NCI-H748 treated with DMSO at 0.1 percent for 48 hours (cell line): ENCODE measurements at places on chromosomes 1 and 21.

GRCh38 chr1:155226910-155227260, 18.4 kb downstream of the MTX1 start:
- DNase-seq, result peak; percentile 88

DNA sequence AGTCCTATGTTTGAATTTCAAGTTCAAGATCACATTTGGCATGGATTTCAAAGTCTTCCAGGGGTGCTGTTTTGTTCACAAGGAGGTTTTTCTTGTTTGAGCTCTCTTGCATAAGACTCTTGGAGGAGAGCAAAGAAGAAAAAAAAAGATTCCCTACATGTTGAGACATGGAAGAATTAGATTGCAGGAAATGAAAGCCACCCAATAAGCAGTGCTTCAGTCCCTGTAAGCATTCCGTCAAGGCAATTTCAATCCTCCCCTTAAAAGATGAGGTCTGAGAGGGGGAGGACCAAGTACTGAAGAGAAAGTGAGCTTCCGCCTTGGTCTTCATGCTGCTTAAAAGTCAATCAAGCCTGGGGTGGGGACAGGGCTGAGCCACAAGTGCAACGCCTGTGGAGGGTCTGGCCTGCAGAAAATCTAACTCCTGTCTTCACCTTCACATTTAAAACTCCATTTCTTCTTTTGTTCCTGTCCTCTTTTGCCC, 50.2 kb downstream of the LPAR3 start:
- no peak for DNase-seq

DNA sequence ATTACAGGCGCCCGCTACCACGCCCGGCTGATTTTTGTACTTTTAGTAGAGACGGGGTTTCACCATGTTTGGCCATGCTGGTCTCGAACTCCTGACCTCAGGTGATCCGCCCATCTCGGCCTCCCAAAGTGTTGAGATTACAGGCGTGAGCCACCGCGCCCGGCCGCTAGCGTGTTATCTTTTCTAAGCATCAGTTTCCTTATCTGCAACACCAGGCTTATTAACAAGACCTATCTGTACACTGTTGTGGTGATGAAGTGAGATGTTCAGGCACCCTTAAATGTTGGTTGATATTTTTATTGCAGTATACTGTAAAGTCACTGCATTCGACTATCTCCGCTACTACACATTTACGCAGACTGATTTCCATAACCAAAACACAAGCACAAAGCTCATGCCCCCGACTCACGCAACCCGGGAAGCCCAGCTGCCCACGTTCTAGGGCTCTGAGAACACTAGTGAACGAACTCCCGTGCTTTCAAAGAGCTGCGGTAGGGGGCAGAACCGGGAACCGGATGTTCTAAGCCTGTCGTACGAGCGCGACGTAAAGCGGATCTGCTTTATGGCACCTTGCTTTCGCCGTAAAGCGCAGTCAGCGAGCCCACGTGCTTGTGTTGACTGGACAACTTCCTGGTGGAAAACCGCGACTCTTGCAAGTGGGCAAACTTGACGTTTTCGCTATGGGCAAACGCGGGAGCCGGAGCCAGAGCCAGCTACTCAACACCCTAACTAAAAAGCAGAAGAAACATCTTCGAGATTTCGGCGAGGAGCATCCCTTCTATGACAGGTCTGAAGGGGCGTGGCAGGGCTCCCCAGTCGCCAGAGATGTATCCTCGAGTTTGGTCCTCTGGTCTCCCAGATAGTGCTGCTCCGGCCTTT, at the start of gene UTP25:
Gene UTP25, plus strand, starts transcription at position 589 of the 879 bp plus-strand sequence. Its CDS starts 92 bp downstream, at position 681.
- DNase-seq, result peak; percentile 73

- DNase-seq, result no peak
These were observed 137.8 kb downstream of the LIPI start for GRCh38 chr21:14072761-14073535.

GRCh38 chr1:171366816-171367215, 52.8 kb downstream of the FMO4 start:
- no peak for DNase-seq

DNA sequence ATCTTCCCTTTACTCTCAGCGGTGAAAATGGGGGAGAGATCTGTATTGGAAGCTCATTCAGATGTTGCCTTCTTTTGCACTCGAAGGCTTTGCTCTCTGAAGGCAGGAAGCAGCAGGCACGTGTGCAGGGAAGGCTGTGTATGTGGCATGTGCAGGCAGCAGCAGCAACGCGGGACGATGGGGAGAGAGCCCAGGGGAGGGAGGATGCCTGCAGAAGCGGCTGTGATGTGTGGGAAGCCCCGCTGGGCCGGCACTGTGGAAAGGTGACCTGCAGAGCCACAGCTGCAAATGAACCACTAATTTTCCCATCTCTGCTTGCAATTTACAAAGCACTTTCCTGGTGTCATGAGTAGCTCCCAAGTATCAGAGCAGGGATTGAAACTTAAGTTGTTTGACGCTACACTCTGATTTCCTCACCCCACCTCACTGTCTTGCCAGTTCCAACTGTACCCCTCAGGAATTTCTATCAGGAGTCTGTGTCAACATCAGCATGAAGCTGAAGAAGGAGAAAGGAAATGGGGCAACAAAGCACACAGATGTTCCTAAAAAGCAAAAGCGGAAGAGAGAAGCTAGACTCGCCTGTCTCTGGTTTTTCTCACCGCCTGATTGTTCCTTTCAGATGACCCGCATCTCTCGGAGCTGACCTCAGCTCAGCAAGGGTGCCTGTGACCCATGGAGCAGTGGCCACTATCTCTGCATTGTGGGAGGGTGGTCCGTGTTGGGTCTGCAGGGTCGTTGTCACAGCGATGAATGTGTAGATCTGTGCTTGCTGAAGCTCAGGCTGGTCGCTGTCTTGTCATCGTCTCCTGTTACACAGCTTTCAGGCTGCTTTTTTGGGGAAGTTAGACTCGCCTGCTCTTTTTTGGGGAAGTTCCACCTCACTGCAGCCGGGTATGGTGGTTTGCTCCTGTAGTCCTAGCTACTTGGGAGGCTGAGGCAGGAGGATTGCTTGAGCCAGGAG, 156.1 kb downstream of the KIF26B start:
- no peak for DNase-seq

DNA sequence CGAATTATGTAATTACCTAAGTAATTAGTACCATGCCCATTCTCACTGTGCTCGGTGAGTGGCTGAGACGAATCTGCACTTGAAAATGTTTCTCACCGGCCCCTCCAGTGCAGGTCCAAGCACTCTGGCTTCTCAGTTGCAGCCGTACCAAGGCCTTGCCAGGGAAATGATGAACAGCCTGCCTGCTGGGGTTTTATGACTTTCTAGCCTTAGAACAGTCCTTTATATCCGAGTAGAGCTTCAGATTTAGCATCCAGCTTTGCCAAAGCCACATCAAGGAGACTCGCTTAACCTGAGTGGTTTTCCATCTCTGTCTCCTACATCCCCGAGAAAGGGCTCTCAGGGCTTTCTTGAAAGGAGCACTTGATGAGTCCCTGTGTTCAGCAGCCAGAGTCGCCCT, 83.4 kb downstream of the GREM2 start:
- DNase-seq, result no peak

- peak; percentile 14 for DNase-seq
These were observed 271.3 kb upstream of the B3GALT2 start for GRCh38 chr1:193457676-193458075.

- DNase-seq, result no peak
These were observed 16.3 kb downstream of the BATF3 start for GRCh38 chr1:212683357-212683722.

DNA sequence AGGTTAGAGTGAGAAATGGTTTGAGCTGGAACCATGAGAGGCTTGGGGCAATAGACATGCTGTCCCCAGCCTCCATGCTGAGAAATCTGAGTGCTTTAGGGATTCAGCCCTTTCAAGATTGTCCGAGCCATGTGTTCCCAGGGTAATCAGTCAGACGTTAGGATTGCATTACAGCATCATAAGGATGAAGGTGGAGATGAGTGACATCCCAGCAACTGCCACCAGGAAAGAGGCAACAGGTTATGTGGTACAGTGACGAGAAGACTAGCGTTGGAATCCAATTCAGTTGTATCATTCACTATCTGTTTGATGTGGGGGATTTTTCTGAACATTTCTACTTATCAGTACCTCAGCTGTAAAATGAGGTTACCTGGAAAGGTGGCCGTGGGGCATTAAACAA, 1.7 kb downstream of the CAMK1G start:
- DNase-seq, result no peak

DNA sequence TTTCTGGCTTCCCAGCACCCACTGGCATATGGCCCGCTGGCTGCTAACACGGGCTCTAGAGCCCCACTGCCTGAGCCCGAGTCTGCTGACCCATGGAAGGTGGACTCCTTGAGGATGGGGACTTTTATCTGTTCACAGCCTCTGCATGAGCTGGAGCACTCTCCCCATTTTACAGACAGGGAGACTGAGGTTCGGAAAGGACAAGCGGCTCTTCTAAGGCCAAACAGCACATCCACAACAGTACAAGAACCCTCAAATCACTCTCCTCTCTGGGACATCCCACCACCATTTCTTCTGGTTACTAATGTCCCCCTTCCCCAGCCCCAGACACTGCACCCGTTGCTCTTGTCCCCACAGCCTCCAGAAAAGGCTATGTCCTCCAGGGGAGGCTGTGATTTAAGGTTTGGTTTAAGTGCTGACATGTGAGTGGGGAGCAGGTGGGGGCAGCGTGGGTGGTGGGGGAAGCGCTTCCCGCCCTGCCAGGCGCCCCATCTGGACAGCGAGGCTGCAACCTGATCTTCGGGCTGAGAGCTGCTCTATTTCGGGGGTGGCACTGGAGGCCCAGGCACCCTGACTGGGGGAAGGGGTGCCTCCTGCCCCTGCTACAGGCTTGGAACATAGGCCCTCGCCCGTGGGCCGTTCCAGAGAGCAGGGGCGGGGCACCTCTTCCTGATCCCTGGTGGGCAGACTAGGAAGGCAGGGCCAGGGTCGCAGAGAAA, 104.8 kb upstream of the WNT4 start:
- DNase-seq, result no peak

- DNase-seq, result no peak
These were observed 167.0 kb upstream of the USP25 start for GRCh38 chr21:15562748-15563147.
